GM12864 (cell line): ENCODE measurements at places on chromosomes 6 and 20.
A peak's percentile ranks its signal among the peaks of the same experiment; 100 is the strongest.

DNA sequence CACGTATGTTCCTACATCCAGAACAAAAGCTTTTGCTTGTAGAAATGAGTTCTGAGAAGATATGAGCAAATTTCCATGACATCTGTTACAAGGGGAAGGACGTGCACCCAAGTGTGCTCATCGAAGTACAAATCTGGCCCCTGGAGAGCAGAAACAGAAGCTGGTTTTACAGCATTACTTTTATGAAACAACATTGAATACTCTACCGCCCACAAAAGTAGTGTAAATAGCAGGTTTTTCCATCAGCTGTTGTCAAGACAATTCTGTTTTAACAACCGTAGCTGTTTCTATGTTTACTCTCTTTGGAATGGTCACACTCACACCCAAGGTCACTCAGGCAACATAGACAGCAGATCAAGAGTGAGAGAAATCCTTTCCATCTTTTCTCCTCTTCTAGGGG is 114.2 kb upstream of the SSTR4 start:
- DNase-seq: no peak

DNA sequence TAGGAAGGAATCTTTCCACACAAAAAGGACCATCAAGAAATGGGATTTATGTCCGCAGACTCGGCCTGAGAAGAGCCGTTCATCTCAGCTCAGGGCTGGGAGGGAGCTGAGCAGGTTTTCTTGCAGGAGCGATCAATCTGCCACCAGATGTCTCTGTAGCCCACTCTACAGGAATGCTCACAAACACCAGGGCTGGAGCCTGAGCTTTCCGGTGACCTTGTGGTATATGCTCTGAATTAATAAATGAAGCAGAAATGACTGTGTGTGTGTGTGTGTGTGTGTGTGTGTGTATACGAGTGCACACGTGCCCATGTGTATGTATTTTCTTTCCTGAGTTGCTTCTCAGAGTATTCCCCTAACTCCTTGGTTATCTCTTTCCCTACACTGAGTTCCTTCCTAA is 12.0 kb downstream of the CD83 start:
- peak; percentile 43 for DNase-seq

GRCh38 chr20:51594236-51595057 is 51.9 kb upstream of the NFATC2 start:
- no peak for DNase-seq

DNA sequence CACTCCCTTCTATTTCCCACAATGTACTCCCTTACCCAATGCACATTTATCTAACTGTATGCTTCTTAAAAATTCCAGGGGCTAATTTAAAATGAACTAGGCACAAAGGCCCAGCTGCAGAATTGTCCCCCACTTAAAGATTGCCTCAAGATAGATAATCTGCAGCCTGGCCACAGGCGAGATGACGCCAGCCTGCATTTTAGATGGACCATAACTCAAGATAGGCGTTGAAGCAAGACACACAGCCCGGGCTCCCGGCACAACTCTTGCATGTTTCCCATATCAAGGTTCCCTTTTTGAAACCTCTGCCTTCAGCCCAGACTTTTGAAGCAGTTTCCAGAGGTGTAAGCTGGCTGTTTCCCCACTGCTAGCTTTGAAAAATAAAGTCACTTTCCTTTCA is 3.2 kb upstream of the REPS1 start:
- no peak for DNase-seq

DNA sequence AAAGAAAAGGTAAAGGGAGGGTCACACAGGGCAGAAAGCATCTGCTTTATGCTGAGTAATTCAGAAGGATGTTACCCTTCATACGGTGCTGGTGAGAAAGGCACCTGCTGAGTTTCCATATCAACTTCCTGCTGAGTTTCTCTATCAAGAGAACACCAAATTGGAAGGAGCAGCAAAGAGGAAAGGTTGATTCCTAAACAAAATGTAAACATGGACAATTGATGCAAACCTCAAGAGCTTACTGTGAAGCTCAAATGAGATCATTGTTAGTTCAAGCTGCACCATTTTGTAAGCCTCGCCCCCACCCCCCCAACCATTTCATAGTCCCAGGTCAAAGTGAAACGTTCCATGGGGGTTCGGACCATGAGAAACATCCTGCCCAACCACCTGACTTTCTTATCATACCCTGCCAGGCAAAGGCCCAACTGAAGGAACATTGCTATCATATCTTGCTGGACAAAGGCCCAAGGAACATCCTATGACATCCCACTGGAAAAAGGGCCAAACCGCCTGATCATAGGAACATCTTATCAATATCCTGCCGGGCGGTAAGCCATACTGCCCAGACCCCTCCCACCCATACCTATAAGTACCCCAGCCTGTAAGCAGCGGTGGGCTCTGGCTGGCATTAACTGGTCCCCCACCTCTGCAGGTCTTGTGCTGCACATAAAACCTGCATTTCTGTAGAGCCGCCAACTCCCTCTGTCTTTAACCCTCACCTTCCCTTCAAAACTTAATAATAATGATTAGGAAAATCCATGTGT is 171.6 kb downstream of the UBE3D start:
- no peak for DNase-seq

DNA sequence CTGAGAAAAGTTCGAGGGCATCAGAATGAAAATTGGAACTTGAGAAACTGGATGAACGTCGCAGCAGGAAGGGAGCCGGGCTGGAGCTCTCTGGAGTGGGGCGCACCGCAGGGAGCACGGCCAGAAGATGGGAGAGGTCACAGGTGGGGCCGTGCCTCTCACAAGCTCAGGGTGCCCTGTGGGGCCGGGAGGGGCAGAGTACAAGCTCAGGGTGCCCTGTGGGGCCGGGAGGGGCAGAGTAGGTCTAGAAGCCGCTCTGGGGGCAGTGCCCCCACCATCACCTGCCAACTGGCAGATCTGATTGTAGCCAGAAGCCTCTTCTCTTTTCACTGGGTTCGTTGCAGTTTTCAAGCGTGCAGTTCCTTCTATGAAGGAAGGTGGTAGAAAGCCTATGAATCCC is 61.1 kb upstream of the SNX9 start:
- DNase-seq: no peak

GRCh38 chr6:44096612-44097011 is 30.6 kb downstream of the MRPL14 start:
- peak; percentile 34 for DNase-seq

GRCh38 chr6:135617222-135617621 is 119.7 kb upstream of the AHI1 start:
- DNase-seq: no peak

- no peak for DNase-seq
These were observed 32.5 kb downstream of the PDE10A start for GRCh38 chr6:165630544-165630953.

DNA sequence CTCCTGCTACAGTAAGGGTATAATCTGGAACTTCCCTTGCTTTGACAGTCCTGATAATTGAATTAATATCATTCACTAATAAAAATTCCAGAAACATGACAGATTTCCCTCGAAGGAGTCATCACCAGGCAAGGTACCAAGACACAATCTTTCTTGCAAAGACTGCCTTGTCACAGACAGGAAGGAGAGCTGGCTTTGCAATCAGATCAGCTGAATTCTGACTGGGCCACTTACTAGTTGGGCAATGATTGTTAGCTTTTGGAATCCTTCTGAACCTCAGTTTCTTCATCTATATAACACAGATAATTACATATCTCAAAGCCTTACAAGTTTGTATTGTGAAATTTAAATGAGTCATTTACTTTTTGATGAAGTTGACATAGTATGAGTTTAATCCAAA is 344.2 kb downstream of the RFPL4B start:
- no peak for DNase-seq
